Stimulated activated CD4-positive, alpha-beta T cell treated with anti-CD3 and anti-CD28 coated beads, Interleukin-1b, Interleukin-23, amount 100 ng/mL, for 24 hours (primary cell): ENCODE measurements at places on chromosomes 1 and 21.

DNA sequence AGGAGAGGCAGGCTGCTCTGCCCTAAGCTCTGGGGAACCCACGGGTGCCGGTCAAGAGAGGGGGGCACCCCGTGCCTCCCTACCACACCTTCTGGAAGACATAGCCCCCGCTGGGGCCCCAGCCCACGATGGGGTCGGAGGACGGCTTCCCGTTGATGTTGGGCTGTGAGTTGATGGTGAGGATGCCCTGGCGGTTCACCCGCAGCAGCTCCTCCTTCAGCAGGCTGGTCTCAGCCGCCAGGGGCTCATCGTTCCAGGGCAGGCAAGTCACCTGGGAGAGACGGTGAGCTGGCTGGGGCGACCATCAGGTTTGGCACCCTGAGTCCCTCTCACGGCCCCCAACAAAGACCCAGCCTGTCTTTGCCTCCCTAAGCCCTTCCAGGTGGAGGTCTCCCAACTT lies 11.9 kb downstream of the MTHFR start:
- no peak for DNase-seq

DNA sequence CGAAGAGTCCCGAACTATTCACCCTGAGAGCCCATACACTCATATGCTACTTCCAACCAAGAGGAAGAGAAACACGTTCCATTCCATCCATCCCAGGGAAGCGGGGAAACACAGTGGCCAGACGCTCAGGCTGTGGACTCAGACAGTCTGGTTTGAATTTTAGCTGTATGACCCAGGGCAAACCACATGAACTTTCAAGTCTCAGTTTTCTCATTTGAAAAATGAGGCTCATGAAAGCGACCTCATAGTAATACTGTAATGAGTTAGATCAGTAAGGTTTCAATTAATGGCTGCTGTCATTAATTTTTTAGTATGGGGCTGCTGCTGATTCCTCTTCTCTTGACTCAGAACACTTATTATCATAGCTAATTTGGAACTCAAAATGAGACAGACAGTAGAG lies 1.5 kb downstream of the FCRL4 start:
- no peak for DNase-seq

- DNase-seq: no peak
Measured at GRCh38 chr1:20399606-20400180, 86.3 kb downstream of the CAMK2N1 start.

- no peak for DNase-seq
Measured at GRCh38 chr1:246782120-246782900, 58.1 kb downstream of the SCCPDH start.

GRCh38 chr1:207612762-207613161 lies 32.2 kb upstream of the CR1L start:
- no peak for DNase-seq

DNA sequence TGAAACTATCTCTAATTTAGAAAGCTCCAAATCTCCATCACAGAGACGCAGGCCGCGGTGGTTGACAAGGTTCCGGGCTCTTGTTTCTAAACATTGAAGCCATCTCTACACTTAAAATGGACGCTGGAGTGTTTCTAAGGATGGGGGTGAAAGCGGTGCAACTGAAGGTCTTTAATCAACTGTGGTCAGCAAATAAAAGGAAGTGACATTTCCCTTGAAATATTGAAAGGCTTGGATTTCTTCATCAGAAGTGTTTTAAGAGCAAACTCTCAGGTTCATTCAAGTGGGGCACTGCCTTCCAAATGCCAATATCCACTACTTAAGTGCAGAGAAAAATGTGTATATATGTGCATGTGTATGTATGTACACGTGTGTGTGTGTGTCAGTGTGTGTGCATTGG lies 117.3 kb downstream of the KAZN start:
- DNase-seq: no peak

GRCh38 chr1:201652181-201652580 lies 113.3 kb downstream of the NAV1 start:
- DNase-seq: no peak

DNA sequence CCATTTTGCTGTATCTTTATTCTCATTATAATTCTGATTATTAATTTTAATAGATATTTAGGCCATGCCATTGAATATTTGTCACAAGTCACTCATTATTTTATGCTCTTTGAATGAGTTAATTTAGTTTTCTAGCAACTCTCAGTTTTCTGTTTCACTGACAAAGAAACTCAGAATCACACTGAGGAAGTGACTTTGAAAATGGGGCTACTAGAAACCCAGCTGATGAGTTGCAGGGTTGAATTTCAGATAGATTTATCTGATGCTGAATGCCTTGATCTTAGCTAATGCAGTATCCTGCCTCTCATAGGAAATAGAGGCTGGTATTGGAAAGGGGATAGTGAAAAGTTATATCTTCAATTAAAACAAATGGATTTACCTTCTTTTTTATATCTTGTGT lies 67.4 kb upstream of the PLA2G4A start:
- DNase-seq: no peak

DNA sequence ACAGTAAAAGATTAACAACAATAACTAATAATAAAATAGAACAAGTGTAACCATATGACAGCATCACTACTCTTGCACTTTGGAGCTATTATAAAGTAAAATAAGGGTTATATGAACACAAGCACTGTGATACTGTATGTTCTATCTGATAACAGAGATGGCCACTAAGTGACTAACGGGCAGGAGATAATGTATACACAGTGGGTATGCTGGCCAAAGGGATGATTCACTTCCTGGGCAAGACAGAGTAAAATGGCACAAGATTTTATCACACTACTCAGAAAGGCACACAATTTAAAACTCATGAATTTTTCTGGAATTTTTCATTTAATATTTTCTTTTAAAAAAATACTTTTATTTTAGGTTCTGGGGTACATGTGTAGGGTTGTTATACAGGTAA lies 12.3 kb downstream of the SLC9C2 start:
- DNase-seq: no peak

DNA sequence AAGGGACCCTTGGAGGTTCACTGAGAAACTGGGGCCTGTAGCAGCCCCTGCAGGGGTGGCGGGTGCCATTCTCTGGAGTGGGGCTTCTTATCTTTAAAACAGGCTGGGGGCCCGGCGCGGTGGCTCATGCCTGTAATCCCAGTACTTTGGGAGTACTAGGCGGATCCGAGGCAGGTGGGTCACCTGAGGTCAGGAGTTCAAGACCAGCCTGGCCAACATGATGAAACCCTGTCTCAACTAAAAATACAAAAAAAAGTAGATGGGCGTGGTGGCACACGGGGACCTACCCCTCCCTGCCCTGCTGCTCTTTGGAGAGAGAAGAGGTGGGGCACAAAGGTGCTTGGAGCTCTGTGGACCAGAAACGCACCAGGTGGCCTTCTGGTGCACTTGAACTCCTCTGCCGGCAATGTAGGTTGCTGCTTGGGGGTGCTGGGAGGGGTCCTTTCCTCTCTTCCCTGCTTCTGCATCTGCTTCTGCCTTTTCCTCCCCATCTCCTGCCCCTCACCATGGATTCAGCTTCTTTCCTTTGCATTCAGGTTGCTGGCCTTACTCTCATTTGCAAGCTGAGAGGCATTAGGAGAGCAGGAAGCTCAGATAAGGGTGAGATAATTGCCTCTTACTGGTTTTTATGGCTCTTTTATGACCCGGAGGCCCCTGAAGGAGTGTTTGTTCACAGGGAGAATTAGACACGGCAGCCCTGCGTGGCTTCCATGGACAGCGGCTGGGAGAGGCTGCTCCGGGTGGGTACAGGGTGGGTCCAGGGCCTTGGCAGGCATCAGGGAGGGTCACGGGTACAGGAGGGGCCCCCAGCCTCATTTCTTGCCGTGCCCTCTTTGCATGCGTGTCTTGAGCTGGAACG lies 57.4 kb downstream of the ARHGEF10L start:
- DNase-seq: no peak

DNA sequence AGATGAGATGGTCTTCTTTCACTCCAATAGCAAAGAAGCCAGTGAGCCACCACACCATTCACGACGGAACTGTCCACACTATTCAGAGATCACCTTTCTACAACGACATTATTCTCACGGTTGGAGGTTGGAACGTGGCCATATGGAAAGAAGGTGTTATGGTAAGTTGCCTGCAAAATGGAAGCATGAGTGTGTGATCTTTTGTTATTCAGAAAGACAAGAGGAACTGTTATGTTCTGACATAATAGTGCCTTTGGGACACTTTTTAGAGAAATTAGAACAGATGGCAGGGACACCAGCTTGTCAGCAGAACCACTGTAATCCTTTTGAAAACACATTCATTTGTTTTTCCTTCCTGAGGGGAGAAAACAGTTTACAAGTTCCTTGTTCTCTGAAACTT lies 75.8 kb upstream of the MCOLN3 start:
- DNase-seq: no peak

- no peak for DNase-seq
Measured at GRCh38 chr21:39776589-39776988, 31.6 kb downstream of the IGSF5 start.

- no peak for DNase-seq
Measured at GRCh38 chr1:201655910-201656309, 117.0 kb downstream of the NAV1 start.

GRCh38 chr1:244768804-244769203 lies 66.7 kb upstream of the COX20 start:
- DNase-seq: no peak

- DNase-seq: no peak
Measured at GRCh38 chr21:31964692-31965091, 91.9 kb downstream of the HUNK start.

GRCh38 chr1:239998312-239998649 lies 93.4 kb upstream of the FMN2 start:
- no peak for DNase-seq

- DNase-seq: no peak
Measured at GRCh38 chr1:245671966-245672767, 517.4 kb downstream of the KIF26B start.

GRCh38 chr1:164562511-164562910 lies 3.5 kb downstream of the PBX1 start:
- no peak for DNase-seq

- DNase-seq: no peak
Measured at GRCh38 chr21:33938381-33938780, 22.8 kb upstream of the ATP5PO start.

GRCh38 chr1:201172999-201173610 lies 17.5 kb upstream of the IGFN1 start:
- no peak for DNase-seq

DNA sequence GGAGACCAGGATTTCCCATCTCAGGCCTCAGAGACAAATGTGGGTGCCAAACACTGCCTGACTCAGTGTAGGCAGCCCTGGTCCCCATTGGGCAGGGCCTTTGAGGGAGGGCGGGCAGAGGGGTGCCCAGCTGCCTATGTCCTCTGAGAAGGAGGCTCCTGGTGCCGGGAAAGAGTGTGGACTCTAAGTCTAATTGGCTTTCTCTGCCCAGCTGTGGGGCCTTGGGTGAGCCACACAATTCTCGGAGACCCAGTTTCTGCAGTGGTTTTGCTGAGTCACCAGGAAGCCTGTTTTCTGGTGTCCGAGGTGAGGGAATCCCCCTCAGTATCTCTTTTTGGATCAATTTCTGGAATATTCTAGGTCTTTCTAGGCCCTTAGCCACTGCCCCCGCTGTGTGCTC lies 35.3 kb upstream of the ACTL8 start:
- no peak for DNase-seq

GRCh38 chr1:220699044-220699443 lies 8.9 kb downstream of the C1orf115 start:
- DNase-seq: no peak

DNA sequence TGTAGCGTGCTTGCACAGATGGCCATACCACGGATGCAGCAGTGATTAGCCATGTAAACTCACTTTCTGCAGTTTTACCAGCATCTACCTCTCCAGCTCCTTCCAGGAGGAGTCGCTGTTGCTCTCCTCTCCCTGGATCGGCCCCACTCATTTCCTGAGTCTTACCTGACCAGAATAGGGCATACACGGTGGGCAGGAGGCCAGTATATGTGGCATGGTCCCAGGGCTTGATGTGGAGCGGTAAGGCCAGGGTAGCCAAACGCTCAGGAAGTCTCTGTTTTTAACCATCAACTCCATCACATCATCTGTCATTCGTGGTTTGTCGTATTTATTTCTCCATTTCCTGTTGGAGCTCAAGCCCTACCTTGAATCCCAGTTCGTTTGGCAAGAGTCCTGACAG lies 163.4 kb upstream of the USP24 start:
- no peak for DNase-seq

DNA sequence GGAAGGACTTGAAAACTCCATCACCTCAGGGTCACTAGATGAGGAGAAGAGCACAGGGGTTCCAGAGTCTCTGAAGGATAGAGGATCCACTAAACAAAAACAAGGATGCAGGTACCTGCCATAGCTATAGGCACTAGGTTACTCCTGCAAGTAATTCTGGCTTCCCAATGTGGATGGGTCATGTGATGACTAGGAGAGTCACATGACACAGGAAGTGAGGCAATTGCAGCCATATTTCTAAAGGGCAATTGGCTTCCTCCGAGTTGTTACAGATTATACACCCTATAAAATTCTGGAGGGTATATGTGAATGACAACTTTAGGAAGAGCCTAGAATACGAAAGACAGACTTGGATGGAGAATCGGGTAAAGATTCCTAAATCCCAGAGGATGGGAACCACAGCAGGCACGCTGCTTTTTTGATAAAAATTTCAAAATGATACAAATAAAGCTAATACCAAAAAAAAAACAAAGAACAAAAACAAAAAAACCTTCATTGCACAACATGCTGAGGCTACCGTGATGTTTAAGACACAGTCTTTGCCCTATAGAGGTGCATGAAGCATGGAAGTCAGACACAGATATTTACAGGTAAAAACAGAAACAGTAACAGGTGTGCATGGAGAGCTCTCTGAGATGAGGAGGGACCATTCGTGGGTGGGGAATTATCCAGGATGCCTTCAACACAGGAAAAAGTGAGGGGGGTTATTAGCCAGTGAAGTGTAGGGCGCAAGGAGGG lies 10.5 kb downstream of the MTX1 start:
- DNase-seq: no peak

- DNase-seq: no peak
Measured at GRCh38 chr1:6688001-6688400, 13.6 kb downstream of the DNAJC11 start.

DNA sequence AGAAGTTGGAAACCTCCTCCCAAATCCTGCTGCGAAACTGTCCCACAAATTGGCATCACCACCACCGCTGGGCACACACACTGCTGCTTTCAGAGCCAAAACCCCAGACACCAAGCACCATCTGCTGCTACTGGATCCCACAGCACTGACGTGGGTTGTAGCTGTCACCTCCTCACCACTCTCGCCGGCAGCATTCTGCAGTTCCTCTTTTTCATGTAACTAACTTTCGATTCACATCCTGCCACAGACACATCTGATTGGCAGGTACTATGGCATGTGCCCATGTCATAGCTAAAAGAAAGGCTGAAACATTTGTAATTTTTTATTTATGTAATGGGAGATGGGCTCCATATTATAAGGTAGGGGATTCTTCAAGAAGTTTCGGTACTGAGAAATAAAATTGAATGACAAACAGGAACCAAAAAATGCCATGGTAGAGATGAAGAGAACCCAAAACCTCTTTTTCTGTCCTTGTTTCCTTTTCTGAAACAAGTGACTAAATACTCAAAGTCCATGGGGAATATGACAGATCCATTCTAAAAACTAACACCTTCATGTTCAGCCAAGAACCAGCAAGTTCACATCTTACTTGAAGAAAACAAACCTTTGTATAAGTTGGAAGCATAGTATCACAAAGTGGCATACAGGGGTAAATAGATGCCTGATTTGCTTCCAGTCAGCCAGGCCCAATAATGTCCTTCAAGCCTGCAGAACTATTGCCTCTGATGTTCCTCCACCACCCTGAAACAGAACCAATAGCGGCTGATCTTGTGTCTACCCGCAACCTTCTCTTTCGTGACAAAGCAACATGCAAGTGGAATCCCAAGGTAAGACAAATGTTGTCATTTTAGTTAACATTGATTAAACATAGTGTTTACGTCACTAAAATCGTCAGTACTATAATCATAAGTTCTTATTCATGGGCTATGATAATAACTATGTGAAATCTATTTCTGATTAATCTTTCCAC lies 26.6 kb upstream of the RGS13 start:
- peak; percentile 23 for DNase-seq
